Stimulated activated CD8-positive, alpha-beta memory T cell treated with anti-CD3 and anti-CD28 coated beads, Interleukin-7, amount 100 ng/mL, for 4 hours (primary cell): ENCODE measurements at places on chromosomes 7 and 10.

GRCh38 chr7:36279200-36279925, 110.3 kb upstream of the ANLN start:
- DNase-seq, result no peak

- no peak for DNase-seq
Observed at GRCh38 chr7:108846471-108846870, 276.8 kb downstream of the DNAJB9 start.

DNA sequence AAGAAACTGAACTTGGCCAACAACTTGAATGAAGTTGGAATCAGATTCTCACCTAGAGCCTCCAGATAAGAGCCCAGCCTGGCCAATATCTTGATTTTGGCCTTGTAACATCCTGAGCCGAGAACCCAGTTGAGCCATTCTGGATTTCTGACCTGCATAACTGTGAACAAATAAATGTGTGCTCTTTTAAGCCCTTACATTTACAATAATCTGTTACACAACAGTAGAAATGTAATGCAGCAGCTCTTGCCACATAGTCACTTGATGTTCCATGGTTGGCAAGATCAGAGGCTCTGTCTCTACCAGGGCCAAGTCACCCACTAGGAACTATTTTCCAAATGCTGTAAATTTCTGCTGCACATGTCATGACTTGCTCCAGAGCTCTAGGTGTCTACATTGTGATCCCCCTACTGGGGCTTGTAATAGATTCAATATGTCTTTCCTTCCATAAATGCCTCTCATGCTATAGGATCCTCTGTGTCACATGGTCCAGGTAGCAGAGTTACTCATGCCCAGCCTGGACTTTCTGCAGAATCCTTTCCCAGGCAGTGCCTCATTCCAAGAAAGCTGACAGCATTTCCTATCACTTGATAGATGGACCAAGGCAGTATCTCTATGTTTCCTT, 11.4 kb upstream of the RBM20 start:
- DNase-seq, result no peak

DNA sequence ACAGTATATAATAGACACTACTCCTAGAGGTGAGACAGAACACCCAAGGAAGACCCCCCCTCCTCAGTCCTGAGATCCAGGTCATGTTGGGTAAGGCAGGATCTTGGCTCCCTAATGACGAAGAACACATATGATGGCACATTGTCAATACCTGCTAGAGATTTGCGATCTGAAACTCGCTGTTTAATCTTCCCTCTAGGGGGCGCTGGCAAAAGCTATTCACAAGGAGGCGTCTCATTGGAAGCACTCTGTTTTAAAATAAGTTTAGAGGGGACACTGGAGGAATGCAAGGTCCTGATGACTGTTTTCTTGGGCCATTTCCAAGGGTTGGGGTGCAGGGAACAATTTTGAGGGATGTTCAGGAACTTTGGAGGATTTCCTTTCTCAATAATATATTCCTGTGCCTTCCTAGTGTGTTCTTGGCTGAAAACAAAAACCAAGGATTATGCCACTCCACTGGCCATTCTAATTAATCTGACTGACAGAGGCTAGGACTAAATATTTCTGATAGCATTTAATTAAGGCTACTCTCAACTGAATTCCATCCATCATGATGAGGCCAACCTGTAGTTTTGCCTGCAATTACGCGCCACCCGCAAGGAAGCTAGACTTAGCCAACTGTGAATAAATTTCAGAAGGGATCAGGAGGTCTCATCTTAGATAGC, 1013.8 kb upstream of the MBL2 start:
- no peak for DNase-seq

- no peak for DNase-seq
Observed at GRCh38 chr7:105187302-105188169, 173.5 kb downstream of the KMT2E start.

GRCh38 chr7:125061-125475, 67.3 kb upstream of the FAM20C start:
- DNase-seq, result no peak

GRCh38 chr7:118300177-118300576, 75.7 kb downstream of the ANKRD7 start:
- no peak for DNase-seq

DNA sequence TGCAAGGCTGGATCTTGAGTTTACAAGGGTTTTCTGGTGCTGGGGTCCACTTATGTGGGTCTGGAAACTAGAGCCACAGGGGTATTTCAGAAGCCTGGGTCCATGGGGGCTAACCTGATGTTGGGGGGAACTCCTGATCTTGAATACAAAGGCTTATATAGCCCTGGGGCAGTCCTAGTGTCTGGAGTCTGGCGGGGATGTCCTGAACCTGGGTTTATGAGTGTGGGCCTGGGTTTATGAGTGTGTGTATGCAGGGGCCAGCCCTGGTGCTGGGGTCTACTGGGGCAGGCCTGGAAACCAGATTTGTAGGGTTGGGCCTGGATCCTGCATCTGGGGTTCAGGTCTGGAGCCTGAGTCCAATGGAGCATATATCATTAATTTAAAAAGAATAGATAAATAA, 146.5 kb upstream of the C1GALT1 start:
- no peak for DNase-seq

- DNase-seq, result no peak
Observed at GRCh38 chr7:96169439-96169838, 152.5 kb downstream of the SLC25A13 start.

DNA sequence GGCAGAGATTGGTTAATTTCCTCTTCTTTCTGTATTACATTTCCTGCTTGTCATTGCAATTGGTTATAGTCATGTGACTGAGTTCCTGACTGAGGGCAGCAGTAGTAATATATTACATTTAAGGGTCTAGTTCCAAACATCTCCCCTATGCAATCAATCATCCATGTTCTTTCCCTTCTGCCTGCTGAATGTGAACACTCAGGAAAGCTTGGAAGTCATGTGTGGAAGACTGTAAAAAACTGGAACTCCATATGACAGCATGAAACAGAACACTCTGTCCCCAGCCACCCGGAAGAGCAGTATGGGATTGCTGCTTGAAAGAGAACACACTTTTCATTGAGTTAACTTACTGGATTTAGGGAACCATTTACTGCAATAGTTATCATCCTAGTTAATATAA, 459.7 kb upstream of the SEMA3A start:
- no peak for DNase-seq

- DNase-seq, result peak; percentile 94
Observed at GRCh38 chr10:124418726-124419501, at the start of gene OAT. TSS of gene OAT (minus strand) at chr10:124418923. CDS start at chr10:124412171, 6,752 bp downstream.

DNA sequence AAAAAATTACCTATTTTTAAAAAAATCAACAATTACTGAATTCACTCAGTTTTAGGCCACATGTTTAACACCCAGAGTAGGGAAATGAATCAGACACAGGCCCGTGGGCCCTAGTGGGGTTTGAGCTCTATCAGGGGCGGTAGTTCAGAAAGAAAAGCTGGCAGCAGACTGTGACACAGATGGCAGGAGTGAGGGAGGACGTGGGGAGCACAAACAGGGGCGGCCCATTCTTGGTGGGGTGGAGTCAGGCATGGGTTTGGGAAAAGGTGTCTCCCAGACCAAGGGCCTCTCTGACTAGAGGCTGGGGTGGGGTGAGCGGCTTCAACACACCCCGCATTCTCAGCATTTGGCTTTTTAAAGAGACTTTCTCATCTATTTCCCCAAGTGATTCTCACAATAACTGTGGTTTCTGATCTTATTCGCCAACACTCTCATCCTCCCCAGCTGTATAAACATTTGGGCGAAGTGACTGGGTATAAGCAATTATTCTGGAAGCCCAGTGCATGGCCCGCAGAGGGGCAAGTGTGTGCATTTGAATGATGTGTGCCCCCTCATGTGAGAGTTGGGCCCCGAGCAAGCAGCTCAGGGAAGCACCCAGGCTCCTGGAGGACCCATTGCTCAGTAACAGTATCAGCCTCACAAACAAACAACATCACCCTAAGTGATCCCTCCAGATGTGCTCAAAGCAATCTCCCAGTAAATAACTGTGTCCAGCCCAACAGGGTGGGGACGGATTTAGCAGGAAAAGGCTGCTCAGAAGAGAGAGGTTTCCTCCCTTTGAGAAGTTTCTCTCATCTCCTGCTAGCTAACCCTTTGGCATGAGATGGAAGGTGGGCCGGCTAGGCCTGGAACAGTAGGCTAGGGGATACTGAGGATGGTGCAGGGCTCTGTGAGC, 437.6 kb upstream of the ZMIZ1 start:
- no peak for DNase-seq

DNA sequence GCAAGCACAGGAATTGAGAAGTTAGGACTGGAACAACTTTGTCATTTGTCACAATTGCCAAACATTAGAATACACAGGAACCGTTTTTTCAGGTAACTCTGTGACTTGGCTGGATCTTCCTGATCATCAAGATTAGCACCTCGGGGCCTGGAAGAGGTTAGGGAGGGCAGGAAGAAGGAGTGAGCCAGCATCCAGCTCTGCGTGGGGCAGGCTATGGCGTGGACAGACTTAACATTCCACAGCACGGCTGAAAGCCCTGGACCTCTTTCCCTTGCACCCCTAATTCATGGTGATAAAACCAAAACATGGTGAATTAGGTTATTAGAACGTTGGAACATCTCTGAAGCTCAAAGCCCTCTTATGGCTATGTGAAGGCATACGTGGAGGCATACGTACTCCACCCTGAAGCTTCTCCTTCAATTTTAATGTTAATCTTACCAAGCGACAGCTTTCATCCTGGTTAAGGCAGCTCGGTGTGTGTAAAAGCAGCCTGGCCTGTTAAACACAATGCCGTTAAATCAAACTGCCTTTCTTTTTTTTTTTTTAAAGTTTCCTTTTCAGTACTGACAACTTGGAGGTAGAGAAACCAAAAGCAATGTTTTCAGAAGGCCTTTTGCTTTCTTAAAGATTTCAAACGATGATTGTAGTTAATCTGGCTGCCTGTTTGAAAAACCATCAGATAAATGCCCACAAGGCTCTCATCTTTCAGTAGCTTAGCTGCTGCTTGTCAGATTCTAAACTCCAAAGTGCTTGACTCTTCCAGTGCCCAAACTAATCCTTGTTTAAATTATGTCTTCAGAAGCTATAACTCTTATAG, 4.5 kb downstream of the GRK5 start:
- DNase-seq, result no peak

DNA sequence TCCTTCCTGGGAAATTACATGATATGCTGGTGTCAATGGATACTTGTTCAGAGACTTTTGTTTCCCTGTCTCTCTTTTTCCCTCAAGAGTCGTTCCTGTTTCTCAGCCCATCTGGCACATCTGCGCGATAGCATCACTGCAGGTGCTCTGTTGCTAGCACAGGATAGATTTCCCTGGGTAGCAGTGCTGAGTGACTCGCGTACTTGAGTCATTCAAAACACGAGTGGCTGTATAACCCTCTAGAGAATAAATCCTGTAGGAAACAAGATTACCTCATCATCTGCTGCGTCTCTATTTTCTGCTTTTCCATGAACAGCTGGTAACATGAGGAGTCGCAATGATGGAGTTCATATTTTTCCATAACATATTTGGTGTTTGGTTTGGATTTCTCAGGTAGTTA, 452.0 kb upstream of the FZD8 start:
- DNase-seq, result no peak

DNA sequence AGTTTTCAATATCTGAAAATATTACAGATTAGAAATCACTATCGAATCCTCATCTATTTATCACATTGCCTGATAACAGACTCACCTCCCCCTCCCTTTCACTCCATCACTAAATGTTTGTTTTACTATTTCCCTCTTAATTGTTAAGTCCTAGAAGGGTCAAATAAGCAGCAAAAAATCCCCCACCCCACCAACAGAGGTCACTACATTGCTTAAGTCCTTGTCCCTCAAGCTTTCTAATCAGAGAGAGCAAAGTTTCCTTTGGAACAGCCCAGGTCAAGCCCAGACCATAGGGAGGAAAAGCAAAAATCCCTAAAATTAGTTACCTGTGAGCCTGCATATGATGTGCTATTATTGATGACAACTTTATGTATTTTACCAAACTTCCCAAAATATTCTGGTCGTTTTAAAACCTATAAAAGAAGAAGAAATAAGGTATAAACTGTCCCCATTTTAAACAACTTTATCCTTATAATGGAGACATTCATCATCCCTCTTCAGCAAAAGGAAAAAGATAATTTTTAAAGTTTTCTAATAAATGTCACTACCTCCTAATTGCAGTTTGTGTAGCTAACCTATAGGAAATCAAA, 95.0 kb downstream of the CNOT4 start:
- no peak for DNase-seq

GRCh38 chr10:30894221-30894620, 137.4 kb downstream of the ZNF438 start:
- DNase-seq, result no peak

GRCh38 chr7:15561835-15562234, at the start of gene AGMO:
TSS of gene AGMO (minus strand) at chr7:15562015.
- DNase-seq, result no peak

DNA sequence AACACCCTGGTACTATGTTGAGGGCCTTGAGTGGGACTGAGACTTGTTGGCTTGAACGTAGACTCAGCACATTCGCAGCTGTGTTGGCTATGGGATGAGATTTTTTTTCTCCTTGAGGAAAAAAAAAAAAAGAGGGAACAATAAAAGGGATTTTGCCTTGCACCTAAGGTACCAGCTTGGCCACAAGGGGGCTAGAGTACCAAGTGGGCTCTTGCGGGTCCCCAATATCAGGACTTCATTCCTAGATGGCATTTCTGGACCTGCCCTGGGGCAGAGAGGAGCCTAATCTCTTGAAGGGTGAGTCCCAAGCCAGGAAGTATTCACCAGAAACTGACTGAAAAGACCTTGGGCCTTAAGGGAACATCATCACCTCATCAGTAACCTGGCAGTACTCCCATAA, 1083.6 kb upstream of the PHF14 start:
- DNase-seq, result no peak

- DNase-seq, result no peak
Observed at GRCh38 chr10:51569467-51569866, 129.9 kb downstream of the CSTF2T start.

- no peak for DNase-seq
Observed at GRCh38 chr10:74787457-74787856, 38.9 kb upstream of the KAT6B start.

DNA sequence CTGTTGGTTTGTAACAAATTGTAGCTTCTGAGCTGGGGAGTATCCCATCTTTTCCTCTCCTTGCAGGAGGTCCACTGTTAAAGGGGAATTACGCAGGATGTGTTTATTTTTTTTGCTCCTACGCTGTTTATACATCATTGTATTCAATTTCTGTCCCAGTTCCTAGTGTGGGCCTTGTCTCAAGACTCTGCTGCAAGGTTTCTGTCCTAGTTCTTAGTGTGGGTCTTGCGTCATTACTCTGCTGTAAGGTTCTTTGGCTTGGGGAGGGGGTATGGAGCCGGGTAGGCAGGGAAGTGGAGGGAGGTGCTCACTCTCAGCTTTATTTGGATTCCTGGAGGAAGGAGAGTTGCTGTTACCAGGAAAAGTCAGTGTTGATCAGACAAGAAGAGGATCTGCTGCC, 64.0 kb upstream of the TRIM8 start:
- no peak for DNase-seq

DNA sequence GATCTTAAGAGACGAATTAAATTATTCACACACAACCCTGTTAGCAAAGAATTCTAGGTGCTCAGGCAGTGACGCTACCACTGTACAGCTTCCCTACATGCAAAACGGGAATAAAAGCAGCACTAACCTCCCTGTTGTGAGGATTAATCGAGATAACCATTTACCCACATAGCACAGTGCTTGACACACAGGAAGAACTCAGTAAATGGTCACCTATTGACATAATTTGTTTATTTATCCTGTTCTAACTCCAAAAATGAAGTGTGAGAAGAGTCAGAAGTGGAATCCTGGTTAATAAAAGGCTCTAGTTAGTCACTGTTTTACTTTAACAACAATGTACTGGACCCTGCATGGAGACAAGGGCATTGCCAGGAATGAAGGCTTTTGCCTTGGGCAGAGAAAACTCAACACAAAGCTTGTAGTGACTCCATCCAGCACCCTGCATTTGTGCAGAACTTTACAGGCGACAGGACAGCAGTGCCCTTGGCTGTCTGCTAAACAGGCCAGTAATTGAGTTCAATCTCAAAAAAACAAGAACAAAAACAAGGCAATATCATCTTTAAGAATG, 103.8 kb downstream of the SORBS1 start:
- DNase-seq, result no peak
